AG08395 (cell line): ENCODE measurements at places on chromosomes 2 and 18.

DNA sequence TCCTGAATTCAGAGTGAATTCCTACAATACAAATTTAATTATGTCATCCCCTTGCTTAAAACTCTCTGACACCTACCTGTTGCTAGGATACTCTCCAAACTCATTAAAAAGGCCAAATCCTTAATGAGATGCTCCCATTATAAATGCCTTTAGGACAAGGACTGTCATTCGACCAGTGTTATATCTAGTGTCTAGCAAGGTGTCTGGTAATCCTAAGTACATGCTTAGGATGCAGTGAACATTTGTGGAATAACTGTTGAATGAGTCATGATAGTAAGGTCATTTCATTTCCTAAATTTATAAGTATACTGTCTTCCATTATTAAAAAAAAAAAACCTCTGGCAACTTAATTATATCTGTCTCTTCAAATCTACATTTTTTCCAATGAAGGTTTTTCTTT is 588.9 kb upstream of the NRXN1 start:
- DNase-seq: no peak

GRCh38 chr2:136025057-136025973 is 39.9 kb upstream of the DARS1 start:
- DNase-seq: peak; percentile 52

DNA sequence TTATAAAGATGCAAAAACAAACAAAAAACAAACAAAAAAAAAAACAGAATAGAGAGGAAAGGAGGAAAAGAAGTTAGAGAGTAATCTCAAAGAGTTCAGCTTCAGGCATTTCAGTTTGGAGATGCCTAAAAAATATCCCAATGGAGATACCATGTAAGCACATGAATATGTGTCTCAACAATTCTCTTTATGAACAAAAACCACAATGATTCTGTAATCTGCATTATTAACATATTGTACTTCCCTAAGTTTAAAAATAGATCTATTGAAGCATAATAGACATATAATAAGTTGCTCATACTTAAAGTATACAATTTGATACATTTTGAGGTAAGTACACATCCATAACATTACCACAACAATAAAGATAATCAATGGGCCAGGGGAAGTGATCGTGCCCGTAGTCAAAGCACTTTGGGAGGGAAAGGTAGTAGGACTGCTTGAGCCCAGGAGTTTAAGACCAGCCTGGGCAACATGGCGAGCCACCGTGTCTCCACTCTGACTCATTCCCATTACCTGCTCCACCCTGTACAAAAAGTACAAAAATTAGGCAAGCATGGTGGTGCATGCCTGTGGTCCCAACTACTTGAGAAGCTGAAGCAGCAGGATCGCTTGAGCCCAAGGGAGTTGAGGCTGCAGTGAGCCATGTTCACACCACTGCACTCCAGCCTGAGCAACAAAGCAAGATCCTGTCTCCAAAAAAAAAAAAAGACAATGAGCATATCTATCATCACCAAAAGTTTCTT is 158.9 kb downstream of the ATAD2B start:
- DNase-seq: no peak

DNA sequence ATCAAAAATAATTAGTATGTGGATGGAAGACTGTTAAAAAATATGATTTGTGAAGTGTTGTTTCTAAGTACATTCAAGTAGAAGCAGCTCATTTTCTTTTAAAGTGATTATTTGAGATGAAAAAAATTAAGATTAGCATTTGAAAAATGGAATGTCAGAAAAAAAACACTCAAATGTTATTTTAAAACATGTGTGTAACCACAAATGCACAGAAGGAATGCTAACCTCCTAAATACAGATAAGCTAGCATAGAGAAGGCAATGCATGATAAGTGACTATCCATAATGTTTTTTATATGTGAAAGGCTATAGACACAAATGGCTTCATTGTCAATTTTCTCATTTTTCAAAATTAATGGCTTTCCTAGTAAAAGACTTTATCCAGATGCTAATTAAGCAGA is 198.9 kb downstream of the NYAP2 start:
- DNase-seq: no peak

GRCh38 chr2:10352361-10352760 is 49.7 kb downstream of the HPCAL1 start:
- DNase-seq: no peak

- no peak for DNase-seq
Observed at GRCh38 chr2:235660484-235661082, 166.7 kb downstream of the AGAP1 start.

DNA sequence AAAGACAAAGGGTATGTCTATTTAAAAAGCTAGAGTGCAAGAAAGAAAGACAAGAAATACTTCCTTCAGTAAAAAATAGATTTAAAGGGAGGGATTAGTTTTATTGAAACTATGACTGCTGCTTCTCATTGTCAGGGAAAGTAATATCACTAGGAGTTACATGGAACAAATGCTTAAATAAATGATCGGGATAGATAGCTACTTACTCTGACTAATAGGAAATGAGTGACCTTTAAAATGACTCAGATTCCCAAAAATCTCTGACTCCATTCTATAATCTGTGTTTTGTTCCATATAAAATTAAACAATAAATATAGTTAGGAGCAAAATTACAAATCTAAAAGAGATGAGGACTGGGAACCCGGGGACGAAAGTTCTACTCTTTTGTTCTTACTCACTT is 669.3 kb downstream of the NR4A2 start:
- no peak for DNase-seq

- DNase-seq: peak; percentile 13
Observed at GRCh38 chr2:1140389-1141003, 189.8 kb downstream of the SNTG2 start.

DNA sequence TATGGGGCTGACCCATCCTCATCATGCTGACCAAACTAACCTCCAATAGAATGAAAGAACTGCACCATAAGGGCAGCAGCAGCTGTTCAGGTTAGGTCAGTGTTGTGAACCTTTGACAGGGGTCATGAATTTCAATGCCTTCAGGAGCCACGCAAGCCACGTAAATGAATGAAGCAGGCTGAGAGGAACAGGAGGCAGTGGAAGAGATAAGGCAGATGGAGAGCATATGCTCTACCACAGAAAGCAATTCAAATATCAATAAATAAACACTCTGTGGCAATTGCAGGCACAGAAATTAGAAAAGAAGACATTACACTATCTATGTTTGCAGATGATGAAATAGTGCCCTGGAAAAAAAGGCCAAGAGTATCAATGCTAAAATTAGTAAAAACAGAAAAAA is 56.3 kb downstream of the SCG2 start:
- DNase-seq: no peak

GRCh38 chr2:105387225-105387624 is 11.6 kb downstream of the FHL2 start:
- no peak for DNase-seq

GRCh38 chr2:205835923-205836322 is 153.6 kb downstream of the NRP2 start:
- DNase-seq: no peak

GRCh38 chr2:190838492-190838910 is 42.1 kb upstream of the GLS start:
- DNase-seq: peak; percentile 67

DNA sequence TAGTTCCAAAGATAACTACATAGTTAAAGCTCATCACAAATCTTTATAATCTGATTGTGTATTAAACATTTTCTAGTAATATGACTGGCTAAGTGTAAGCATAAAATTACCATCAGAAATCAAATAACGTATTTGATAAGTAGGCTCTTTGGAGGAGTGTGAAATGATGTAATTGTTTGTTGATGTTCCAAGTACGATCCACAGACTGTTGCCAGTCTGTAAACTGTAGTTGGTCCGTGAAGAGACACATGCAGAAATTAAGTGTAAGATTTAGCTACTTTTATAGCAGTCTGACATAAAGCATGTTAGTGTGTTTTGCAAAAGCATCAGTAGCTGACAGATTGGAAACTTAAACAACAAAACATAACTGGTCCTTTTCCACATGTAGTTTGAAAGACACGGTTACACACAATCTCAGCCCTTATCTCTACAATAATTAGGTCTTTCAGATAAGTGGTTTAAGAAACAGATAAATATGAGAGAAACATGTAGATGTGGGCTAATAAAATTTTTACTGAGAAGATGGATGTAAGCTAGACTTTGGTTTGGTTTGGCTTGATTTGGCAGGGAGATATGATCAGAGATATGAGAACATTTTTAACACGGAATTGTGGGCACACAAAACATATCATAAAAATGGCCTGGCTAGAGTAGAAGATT is 115.0 kb upstream of the EPB41L5 start:
- DNase-seq: no peak

GRCh38 chr2:240140920-240141319 is 462 bp upstream of the OTOS start:
- DNase-seq: no peak

GRCh38 chr2:171210864-171211431 is 50.3 kb upstream of the TLK1 start:
- no peak for DNase-seq

- no peak for DNase-seq
Observed at GRCh38 chr2:25570161-25570845, 103.1 kb downstream of the DTNB start.

- DNase-seq: no peak
Observed at GRCh38 chr2:22756276-22757043, 628.5 kb upstream of the KLHL29 start.

DNA sequence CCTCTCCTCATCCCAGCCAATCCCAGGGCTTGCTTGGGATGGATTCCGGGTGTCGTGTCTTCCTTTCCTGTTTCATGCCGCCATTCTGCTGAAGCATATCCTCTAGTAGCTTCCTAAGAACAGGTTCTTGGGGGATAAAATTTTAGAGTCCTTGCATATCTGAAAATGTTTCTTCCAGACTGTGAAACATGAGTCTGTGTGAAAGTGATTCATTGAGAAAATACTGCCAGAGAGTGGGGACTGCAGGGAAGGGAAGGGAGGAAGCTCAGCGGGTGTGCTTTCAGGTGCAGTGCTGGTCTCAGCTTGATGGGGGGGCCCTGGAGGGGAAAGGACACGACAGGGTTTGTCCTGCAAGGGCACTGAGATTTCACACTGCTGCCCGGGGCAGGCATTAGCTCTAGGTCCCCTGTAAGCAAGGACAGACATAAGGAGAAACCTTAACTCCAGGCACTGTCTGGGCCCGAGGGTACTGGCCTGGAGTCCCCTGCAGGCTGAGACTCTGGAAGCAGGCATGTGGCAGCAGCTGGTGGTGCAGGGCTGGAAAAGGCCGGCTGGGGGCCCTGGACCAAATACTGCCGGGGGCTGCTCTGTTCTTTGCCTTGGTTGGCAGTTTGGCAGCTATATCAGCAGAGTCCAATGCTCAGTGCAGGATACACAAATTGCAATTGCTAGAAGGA is 97.6 kb upstream of the HS6ST1 start:
- no peak for DNase-seq
